AG09309 (cell line): ENCODE measurements at places on chromosomes 5 and 9.

DNA sequence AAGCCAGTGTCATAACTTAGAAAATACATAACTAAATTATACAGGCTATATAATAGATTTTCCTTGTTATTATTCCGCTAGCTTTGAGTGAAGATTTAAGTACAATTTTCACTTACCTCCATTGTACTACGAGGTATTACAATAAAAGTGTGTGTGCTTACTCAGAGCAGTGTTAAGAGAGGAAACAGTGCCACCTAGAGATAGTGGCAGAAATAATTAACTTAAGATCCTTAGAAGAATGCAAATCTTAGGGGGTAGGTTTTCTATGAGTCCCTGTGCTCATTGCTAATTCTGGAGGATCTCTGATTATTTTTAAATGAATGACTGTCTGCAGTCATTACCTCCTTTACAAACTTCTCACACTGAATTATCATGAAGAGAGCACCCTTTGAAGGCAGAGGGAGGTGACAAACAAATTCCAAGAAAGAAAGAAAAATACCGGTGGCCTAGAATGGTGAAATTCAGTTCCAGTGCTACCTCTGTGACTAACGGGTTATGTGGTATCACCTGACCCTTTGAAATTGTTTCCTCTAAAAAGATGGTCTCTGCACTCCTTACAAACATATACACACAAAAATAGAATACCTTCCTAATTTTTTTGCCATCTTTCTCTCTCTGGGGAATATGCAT, 379.8 kb downstream of the TRIM36 start:
- DNase-seq = no peak

GRCh38 chr9:20582150-20582549, 40.1 kb downstream of the MLLT3 start:
- DNase-seq = no peak

GRCh38 chr5:78566747-78567425, 81.7 kb downstream of the LHFPL2 start:
- no peak for DNase-seq

GRCh38 chr9:12657998-12658397, 35.2 kb upstream of the TYRP1 start:
- DNase-seq = no peak

- DNase-seq = no peak
Measured at GRCh38 chr5:80608731-80609130, 38.7 kb upstream of the ANKRD34B start.

DNA sequence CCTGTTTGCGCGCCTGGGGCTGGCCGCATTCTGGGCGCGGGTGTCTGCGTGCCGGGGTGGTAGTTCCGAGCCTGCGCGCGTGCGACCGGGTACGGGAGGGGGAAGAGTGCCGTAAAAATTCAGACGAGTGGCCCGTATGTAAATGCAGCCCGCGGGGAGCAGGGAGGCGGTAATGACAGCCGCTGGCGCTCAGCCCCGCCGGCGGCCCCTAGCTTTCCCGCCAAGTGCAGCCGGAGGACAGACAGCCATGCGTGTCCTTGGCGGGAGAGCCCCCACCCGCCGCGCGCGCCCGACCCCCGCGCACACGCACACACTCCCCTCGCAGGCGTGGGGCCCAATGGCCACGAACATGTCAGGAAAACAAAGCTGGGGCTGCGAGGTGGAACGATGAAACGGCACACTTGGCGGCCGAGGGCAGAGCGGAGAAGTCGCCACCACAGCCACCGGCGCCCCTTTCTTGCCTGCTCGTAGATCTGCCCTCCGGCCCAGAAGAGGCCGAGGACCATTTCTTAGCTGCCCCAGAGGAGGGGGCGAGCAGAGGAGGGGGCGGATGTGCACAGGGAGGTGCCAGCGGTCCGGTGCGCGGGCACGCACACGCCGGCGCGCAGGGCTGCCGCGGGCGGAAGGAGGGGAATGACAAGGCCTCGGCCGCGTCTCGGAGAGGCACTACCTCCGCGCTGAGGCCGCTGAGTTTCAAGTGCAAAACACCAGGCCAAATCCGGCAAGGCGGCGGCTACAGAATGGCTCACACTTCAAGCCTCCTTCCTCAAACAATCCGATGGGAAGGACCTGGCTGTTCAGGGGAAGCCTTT, 208.4 kb downstream of the MEF2C start:
- no peak for DNase-seq

DNA sequence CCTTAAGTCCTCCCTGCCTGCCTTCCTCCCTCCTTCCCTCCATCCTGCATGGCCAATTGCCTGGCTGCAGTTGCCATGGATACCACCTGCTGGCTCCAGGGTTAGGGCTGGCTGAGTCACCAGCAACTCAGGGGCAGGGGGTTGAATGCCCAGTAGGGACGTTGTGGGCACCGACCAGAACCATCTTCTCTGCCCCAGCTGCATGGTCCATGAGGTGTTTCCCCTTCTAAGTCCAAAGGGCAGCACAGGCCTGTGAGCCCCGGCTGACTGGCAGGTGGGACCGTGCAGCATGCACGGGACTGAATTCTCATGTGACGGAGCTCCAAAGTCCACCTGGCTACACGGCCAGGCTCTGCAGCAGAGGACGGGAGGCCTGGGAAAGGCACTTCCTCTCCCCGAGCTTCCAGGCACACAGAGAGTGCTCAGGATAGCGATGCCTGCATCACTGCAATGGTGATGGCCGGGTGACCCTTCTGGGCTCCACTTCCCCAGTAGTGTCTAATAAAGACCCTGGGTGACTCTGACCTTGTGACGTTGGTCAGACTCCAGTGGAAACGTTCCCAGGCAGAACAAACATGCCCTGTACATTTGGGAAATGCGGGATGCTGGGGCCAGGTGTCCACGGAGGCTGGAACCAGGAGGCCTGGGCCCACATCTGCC, 5.7 kb downstream of the ASS1 start:
- DNase-seq = no peak

GRCh38 chr9:23596913-23597634, 229.0 kb downstream of the ELAVL2 start:
- no peak for DNase-seq

GRCh38 chr5:90854169-90854568, 295.6 kb downstream of the ADGRV1 start:
- DNase-seq = no peak

DNA sequence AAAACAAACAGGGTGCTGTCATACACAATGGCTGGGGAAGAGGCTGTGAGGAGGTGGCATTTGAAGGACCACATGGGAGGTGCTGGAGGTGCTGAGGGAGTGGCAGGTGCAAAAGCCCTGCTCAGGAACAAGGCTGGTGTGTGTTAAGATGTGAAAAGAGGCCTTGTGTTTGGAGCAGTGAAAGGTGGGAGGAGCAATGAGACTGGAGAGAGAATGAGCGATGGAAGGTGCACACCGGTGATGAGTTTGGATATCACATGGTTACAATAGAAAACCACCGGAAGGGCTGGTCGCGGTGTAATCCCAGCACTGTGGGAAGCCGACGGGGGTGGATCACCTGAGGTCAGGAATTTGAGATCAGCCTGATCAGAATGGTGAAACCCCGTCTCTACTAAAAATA, 9.2 kb upstream of the FIBCD1 start:
- DNase-seq = no peak

DNA sequence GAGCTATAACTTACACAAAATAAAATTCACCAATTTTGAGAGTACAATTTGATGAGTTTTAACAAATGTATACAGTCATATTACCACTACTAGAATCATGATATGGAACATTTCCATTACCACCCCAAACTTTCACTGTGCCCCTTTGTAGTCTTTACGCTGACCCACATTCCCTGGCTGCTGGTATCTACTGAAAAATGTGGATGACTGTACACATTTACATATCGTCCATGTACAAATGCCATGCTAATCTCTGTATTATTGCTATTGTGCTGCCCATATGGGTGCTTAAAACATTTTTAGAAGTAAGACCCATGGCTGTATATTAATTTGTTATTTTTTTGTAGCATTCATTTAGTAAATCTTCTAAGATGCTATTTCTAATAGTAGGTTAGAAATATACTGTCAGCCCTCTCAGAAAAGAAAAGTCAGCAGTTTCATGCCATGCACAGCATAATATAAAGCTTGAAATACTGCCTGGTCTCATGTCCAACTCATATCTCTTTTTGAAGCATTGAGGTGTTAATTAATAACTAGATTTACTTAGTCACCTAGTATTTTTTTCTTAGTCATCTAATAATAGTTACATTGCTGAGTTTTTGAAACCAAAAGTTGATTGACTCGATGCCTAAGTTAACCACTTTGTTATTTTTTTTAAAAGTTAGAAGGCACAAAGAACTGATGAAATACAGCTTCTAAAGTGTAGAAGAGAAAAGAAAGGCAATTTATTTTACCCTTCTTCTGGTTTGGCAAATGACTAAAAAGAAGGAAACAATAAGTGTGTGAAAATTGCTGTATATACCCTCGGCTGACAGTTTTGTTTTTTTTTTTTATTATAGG, 188.3 kb upstream of the MEF2C start:
- no peak for DNase-seq

DNA sequence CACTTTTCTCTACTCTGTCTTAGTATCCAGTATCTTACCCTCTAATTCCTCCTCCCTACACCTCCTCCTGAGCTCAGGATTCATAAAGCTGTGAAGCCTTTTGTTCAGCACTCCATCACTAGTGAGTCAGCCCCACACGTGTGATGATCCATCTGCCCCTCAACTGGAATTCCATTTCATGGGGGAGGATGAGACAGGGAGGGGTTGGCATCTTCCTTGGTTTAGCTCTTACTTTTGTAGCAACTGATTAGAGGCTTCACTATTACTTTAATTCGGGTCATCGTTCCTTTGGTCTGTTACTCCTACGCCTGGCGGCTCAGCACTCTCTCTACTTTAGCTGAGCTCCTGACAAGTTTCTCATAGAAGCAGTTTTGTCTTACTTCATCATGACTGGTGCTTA, 11.8 kb downstream of the BTNL8 start:
- no peak for DNase-seq

DNA sequence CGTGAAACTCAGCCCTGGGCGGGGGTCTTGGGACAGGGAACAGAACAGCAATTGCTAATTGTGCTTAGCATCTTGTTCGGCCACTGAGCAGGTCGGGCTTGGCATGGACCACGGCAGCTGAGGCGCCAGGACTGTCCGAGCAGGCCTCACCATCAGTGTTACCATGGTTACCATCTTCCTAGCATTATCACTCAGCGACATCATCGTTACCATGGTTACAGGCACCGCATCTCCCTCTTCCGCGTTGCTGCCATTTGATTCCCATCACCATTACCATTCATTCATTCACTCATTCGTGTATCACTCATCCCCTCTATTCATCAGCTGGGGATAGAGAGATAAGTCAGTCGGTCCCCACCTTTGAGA, 81.0 kb upstream of the ZBTB43 start:
- no peak for DNase-seq

GRCh38 chr9:133170716-133171115, 7.0 kb upstream of the GBGT1 start:
- DNase-seq = no peak

DNA sequence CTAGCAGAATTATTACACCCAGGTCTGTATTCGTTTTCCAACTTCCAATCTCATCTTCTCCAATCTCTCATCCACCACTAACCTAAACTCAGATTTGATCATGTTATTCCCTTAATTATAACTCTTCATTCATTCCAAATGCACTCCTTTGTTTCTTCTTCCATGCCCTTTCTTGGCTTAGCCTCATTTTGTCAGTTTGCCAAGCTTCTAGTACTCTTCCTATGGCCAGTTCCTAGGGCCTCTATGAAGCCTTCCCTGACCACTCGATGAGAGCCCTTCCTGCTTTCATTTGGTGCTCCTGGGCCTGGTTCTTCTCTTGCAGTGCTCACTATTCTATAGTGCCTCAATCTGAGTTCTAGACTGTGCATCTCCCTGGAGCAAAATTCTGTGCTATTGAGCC, 5.8 kb downstream of the FAM219A start:
- no peak for DNase-seq

DNA sequence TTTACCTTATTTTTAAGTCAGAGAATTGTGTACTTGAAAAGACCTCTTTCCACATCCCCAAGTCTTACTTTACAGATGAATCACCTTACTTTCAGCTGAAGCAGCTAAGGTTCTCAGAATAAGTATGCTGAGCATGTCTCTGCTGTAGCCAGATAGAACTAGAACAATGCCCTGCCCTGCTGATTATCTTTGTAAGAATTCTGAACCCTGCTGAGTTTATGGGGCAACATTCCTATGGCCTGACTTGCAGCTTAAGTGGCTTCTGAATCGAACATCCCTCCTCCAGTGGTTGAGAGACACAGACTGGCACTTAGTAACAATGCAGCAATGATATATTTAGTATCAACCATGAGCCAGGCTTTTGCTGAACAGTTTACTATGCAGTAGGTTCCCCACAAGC, 592.0 kb upstream of the WWC1 start:
- DNase-seq = peak; percentile 100

- no peak for DNase-seq
Measured at GRCh38 chr9:15390201-15390600, 32.5 kb upstream of the SNAPC3 start.

GRCh38 chr5:135225856-135226560, 173.0 kb downstream of the MACROH2A1 start:
- no peak for DNase-seq

GRCh38 chr9:21385131-21385670, at the start of gene IFNA2:
TSS of gene IFNA2 (minus strand) at chr9:21385398. CDS start at chr9:21385329, 69 bp downstream.
- no peak for DNase-seq

DNA sequence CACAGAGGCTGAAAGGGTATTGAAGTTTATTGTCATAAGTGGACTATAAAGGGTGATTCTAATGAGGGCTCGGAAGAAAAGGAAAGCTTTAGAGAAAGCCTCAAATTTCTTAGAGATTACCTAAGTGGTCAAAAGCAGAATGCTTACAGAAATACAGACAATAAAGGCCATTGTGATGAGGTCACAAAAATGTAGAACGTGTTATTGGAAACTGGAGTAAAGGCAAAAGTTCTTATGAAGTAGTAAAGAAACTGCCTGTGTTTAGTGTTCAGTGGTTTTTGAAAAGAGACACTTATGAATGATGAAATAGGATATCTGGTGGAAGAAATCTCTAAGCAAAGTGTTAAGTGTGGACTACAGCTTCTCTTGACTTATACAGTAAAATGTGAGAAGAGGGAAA, 726.9 kb downstream of the DNAH5 start:
- DNase-seq = no peak

GRCh38 chr9:92686954-92687353, 17.0 kb upstream of the IPPK start:
- DNase-seq = no peak

GRCh38 chr9:17782430-17783149, 203.7 kb downstream of the SH3GL2 start:
- DNase-seq = no peak

DNA sequence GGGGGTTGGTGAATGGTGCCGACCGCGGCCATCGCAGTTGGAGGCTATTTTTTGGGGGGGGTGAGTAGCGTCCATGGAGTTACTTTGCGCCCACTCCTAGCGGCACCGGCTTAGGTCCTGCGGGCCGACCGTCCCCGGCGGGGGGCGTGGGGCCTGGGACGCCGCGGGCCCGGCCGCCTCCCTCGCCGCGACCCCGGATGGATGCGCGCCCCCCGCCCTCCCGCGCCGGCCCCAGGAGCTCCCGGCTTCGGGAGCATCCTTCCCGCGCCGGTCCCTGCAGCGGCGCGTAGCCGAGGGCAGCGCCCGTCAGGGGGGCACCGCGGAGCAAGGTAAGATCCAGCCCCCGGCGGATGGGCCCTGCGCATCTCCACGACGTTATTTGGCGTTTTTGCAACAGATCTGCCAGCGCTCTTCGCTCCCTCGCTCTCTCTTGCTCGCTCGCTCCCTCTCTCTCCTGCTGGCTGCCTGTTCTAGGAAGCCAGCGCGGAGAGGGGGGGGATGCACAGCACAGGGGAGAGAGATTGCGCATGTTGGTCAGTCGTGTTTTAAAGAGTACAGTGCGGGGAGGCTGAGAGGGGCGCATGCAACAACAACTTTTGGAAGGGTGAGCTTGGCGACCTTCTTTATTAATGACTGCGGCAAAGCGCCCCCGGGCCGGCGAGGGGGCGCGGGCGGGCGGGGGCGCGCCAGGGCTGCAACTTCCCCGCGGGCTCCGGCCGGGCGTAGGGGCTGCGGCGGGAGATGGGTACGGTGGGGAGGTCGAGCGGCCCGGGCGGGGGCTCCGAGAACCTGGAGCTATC, 413 bp downstream of the JADE2 start:
- DNase-seq = no peak
